ENCODE measurements at places on chromosomes 2 and 18.

DNA sequence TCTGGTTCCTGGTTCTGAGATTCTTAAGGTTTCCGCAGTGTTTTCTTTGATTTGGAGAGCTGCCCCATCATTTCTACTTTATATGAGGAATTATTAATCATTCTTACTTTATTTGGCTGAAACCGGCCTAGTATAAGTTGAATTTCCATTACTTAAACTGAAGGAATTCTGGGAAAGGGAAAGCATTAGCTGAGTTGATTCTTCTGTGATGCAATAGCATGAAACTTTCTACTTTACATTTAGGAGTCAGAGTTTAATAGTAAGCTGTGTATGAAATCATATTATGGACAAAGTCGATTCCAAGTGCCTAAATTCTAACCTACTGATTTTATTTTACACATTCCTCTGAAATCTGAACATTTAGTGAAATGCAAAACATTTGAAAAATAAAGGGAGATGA, 1269.7 kb upstream of the ZEB2 start:
- no peak for DNase-seq

DNA sequence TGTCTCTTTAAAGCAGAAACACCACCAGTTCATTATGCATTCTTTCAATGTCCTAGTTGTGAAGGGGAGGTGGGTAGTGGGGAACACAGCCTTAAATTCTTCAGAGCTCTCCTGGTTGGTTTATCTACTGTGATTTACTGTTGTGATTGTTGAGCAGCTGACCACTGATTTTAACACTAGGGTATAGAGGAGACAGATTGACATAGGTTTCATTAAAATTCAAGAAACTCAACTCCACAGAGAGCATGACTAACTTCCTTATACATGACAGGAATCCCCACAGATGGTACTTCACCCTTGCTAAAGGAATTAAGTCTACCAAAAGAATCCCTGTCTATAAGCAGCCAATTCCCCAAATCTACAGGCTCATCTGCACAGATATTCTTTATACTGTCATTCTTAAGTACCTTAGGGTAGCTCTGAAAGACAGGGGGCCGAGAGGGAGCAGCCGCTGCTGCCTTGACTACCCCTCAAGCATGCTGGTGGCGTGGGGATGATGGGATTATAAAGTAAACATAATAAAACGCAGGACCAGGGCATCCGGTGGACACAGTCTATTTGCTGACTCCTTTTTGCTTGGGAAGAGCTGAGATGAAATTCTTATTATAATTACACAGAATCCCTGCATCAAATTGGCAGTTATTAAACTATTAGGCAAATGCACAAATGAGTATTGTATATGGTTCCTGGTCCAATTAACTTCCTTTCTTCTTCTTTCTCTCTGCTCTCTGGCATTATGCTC, 1377.6 kb upstream of the PIK3C3 start:
- no peak for DNase-seq

DNA sequence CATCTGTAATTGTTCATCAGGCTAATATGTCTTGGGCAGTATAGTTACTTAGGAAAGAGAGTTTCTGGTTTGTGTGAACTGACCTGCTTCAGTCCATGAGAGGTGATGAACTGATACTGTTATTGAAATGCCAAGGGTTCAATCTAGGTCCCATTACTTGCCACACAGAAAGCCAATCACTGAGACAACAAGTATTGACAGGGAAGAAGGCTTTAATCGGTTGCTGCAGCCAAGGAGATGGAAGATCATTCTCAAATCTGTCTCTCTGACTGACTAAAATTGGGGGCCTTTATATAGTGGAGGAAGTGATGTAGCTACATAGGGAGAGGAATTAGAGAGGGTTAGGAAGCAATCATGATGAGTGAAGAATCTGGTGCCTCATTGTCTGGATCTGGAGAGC, 19.9 kb upstream of the FAM98A start:
- DNase-seq: no peak

DNA sequence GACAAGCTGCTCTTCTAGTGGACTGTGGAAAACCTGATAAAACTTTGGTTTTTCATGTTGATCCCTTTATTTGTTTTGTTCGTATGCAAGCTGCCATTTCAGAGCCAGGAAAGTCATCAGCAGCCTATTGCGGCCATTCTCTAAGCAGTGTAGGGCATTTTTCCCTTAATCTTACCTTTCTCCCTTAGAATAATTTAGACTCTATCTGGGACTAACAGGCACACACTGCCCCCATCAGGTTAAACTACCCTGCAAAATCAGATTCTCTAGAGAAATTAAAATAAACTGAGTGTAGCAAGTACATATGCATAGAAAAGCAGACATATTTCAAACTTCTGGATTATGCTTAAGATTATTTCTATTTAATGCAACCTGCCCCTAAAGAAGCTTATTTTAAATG, 347.5 kb downstream of the METTL4 start:
- DNase-seq: no peak

DNA sequence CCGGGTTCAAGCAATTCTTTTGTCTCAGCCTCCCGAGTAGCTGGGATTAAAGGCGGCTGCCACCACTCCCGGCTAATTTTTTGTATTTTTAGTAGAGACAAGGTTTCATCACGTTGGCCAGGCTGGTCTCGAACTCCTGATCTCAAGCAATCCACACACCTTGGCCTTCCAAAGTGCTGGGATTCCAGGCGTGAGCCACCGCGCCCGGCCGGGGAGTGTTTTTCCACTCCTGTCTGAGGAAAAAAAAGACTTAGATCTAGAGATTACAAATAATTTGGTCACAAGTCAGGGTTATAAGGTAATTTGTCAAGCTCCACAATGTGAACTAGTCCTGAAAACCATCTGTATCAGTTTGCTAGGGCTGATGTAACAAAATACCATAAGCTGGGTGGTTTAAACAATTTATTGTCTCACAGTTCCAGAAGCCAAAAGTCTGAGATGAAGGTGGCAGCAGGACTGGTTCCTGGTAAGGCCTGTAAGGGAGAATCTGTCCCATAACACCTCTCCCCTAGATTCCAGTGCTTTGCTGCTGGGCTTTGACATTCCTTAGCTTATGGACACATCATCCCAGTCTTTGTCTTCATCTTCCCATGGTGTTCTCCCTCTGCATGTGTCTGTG, 40.7 kb upstream of the SP3 start:
- DNase-seq: no peak

DNA sequence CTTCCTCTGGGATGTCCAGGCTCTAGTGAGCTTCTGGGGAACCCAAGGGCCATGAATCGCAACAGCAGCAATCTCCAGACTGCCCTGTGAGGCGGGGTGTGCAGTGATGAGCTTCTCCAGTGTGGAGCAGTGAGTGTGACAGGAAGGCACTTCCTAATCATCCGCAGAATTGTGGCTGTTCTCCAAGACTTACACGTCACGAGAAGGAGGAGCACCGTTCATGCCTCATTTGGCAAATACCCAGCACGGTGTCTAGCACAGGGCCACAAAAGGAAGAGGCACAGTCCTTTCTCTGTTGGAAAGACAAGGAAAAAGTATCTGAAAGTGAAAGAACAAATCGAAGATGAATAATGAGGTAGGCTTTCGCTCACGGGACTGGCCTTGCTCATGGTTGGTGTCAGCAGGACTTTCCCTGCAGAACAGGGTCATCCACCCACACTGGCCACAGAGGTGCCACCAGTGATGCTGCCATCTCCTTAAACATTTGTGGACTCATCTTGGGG, 125.1 kb upstream of the HAAO start:
- no peak for DNase-seq

- DNase-seq: no peak
Observed at GRCh38 chr2:157831573-157832315, 44.4 kb downstream of the ACVR1 start.

DNA sequence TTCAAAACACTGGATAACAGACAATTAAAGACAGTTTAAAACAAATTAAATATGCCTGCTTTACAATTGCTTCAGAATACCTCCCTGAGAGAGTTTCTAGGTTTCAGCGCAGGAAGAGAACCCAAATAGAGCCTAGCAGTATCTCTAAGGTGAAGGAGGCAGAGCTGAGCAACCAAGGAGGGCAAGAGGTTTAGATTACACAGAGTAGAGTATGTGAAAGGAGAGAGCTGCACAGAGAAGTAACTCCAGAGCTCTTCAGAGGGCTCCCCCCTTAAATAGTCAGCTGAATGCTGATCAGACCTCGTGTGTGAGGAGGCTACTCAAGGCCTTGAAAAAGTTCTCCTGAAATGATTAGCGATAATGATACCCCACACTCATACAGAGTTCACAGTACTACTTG, 386.5 kb upstream of the TCF4 start:
- DNase-seq: no peak

DNA sequence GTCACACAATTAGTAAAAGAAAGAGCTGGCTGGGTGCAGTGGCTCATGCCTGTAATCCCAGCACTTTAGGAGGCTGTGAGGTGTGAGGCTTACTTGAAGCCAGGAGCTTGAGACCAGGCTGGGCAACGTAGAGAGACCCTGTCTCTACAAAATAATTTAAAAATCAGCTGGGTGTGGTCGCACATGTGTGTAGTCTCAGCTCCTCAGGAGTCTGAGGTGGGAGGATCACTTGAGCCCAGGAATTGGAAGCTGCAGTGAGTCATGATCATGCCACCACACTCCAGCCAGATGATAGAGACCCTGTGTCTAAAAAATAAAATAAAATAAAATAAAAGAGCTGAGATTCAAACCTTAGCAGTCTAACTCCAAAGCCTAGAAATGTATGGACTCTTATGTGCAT, 39.0 kb upstream of the NEDD4L start:
- DNase-seq: no peak

GRCh38 chr18:49365346-49365745, 95.1 kb downstream of the DYM start:
- no peak for DNase-seq

- DNase-seq: no peak
Observed at GRCh38 chr2:85854166-85854509, 34.7 kb downstream of the ST3GAL5 start.

DNA sequence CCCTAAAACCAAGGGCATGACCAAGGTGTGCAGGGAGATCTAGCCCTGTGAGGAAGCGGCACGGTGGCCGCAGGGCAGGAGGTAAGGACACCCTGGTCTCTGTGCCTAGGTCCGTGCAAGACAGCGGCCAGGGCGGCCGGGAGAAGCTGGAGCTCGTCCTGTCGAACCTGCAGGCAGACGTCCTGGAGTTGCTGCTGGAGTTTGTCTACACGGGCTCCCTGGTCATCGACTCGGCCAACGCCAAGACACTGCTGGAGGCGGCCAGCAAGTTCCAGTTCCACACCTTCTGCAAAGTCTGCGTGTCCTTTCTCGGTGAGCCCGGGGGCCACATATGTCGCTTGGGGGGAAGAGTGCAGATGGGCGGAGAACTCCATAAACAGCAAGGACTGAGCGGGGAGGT, 235.4 kb downstream of the ATAD2B start:
- DNase-seq: no peak

All from effector CD8-positive, alpha-beta T cell (primary cell).